CD4-positive, alpha-beta T cell treated with Interleukin-21 for 1 hour (primary cell): ENCODE measurements at places on chromosomes 3 and 15.

GRCh38 chr3:29827756-29828155 lies 546.9 kb downstream of the RBMS3 start:
- no peak for DNase-seq

GRCh38 chr15:84765675-84766074 lies 17.3 kb downstream of the ZNF592 start:
- no peak for DNase-seq

- DNase-seq = no peak
Observed at GRCh38 chr3:139447486-139447885, 28.8 kb downstream of the RBP2 start.

- no peak for DNase-seq
Observed at GRCh38 chr3:59246719-59247401, 197.0 kb upstream of the CFAP20DC start.

DNA sequence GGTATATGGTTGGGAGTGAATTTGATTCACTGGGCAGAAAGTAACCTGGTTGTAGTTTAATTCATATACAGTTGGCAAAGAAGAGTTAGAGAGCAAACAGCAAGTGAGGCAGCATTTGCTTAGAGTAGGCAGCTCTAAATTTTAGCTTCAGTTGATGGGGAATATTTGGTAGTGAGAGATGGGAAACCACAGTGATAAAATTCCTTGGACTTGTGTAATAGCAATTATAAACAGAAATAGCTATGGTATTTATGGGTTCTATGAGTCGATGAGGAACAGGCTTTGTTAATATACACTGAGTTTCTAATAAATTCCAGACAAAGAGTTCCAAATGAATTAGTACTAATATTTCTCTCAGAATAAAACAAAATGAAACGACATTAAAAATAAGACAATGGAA lies 894.0 kb downstream of the ROBO2 start:
- no peak for DNase-seq

DNA sequence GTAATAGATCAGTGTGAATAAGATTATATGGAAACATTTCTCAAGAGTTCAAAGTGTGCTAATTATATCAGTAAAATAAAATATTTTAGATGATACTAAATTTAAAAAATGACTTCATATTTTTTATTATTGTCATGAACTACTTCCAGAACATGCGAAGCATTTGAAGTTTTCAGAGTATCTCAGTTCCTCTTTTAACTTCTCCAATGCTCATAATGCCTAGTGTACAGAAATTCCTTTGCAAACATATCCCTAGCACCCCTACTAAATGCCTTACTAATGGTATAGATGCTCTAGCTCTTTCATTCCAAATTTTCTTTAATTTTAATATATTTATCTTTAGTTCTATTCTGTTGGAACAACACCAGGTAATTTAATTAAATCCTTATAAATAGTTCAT lies 580.4 kb downstream of the CADM2 start:
- no peak for DNase-seq

DNA sequence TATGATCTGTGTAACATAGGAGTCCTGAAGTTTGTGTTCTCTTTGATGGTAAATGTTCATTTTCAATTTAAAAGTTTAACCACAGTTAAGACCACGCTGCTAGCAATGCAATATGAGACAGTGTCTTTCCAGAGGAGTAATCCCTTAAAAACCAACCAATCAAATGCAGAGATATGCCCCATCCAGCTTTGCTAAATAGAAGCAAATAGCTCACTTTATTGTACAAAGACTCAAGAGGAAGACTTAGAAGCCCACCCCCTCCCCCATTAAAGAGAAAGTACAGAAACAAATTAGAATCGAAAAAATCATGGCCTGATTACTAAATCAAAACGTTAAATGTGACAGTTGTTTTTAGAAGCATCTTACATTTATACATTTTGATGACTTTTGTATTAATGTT lies 2.1 kb upstream of the ANP32A start:
- no peak for DNase-seq

GRCh38 chr15:25089577-25089976 lies 134.8 kb downstream of the SNRPN start:
- no peak for DNase-seq

GRCh38 chr15:65896236-65896635 lies 26.9 kb downstream of the RAB11A start:
- no peak for DNase-seq

GRCh38 chr3:152419748-152420147 lies 151.0 kb downstream of the MBNL1 start:
- no peak for DNase-seq

DNA sequence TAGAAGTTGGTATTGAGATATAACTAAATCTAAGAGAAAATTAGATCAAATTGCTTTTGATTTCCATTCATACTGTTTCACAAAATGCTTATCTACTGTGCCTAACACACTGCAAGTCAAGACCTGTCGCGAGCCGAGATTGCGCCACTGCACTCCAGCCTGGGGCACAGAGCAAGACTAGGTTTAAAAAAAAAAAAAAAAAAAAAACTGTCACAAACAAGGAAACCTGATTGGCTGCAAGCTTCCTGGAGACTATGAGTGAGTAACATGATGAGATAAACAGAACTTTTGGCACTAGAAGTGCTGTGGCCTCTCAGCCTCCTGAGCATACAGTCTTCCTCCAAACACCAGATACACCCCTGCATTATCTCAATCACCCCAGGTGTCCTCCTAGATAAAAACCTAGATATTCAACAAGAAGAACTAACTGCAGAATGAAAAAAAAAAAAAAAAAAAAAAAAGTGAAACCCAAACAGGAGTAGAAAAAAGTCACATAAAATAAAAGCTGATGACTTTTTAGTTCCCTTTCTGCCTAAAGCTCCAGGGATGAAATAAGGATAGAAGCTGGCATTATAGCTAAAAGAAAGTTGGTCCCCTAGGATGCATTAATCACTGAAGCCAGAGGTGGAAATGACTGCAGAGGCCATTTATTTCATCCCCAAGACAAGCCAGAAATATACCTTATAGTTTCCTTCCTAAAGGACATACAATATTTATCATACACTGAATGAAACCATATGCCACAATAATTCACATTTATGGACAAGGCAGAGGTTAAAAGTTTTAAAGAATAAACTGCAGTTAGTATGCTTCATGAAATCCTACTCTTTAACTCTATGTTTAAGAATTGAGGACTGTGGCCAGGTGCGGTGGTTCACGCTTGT lies 82.4 kb downstream of the P3H2 start:
- no peak for DNase-seq

GRCh38 chr15:63348392-63348791 lies 33.3 kb downstream of the CA12 start:
- no peak for DNase-seq

DNA sequence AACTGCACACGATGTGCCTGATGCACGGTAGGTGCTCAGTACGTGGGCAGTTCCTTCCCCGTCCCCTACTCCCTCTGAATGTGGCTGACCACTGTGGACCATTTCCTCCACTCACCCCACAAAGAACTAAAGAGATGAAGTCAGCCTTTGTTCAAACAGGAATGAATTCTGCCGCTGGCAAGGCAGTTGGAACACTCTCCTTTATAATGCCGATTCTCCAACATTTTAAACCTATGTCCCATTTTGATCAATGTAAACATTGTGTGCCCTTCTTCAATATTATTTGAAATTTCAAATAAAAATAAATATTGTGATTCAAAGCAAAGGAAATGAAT lies 57.5 kb upstream of the MEF2A start:
- no peak for DNase-seq

- DNase-seq = no peak
Observed at GRCh38 chr3:99287876-99288275, 350.5 kb upstream of the COL8A1 start.

DNA sequence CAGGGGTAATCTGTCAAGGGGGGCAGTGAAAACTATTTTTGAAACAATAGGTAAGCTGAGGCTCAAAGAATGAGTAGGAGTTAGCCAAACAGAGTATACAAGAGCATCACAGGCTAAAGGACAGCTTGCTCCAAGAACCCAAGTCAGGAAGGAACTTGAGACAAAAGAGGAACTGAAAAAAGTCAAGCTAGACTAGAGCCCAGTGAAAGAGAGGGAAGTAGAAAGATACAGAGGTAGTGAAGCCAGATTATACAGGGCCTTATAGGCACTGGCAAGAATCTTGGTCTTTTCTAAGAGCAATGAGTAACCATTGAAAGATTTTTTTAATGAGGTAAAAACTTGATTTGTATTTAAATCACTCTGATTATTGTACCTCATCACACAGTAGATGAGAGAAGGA lies 69.9 kb downstream of the FILIP1L start:
- DNase-seq = peak; percentile 9

GRCh38 chr15:28957606-28958498 lies 72.1 kb downstream of the APBA2 start:
- no peak for DNase-seq

DNA sequence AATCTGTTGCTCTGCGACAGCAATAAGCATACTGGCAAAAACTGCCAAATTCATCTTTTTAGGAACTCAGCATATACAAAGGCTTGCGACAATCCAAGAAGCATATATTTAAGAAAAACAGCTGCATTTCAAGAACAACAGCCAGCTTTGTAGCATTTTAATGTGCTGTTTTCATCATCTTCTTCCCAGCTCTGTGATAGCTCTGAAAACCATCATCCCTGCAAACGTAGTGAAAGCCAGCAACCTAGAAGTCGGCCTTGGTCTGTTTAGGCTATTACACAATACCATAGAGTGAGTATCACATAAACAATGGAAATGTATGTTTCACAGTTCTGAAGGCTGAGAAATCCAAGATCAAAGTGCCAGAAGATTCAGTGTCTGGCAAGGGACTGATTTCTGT lies 187.5 kb downstream of the NAALADL2 start:
- DNase-seq = no peak
